ENCODE measurements at places on chromosomes 5 and 9.

- no peaks in the 10 kb centered on the region for H3K27me3 ChIP-seq
- no peak overlapping the region for H3K27ac ChIP-seq
- no peaks in the 10 kb centered on the region for H3K4me1 ChIP-seq
- H3K4me3 ChIP-seq = no peak overlapping the region
These were observed 281.7 kb upstream of the IRX2 start for GRCh38 chr5:3033033-3033755.

DNA sequence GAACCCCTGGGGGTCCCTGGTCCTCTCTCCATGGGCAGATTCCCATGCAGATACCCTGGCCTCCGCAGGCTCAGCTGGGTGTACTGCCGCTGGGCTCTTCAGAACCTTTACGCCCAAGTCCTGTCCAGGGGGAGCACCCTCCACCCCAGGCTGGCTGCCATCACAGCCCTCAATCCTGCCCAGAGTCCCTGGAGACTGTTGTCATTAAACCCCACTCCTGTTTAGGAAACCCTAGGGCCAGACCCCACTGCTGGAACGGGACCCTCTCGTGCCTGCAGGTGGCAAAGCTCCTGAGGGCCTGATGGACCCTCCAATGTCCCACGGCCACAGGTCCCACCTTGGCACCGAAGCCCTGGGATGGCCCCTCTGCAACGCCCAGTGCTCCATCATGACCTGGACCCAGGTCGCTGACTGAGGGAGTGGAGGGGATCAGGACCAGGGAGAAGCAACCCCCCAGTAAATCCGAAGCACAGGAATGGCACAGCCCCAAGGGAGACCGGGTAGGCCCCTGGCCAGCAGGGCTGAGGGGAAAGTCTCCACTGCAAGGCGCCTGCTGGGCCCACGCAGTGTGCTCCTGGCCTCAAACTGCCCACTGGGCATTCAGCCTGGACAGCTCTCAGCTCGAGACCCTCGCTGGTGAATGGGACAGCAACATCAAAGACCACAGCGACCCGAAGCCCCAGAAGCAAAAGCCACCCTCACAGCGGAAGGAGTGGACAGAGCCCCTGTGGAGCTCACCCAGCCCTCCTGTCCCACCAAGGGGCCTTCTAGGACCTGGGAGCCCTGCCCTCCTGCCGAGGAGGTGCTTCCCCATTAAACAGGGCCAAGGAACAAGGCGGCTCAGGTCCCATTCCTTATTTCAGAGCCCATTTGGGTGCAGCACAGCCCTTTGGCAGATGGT is 8.3 kb downstream of the ZDHHC11B start:
- H3K27me3 ChIP-seq = no peaks in the 10 kb centered on the region
- H3K27ac ChIP-seq = no peak overlapping the region
- no peaks in the 10 kb centered on the region for H3K4me1 ChIP-seq

- H3K27ac ChIP-seq = no peak overlapping the region
- no peaks in the 10 kb centered on the region for H3K36me3 ChIP-seq
These were observed 160.1 kb upstream of the CDKN2B start for GRCh38 chr9:22169243-22169642.

DNA sequence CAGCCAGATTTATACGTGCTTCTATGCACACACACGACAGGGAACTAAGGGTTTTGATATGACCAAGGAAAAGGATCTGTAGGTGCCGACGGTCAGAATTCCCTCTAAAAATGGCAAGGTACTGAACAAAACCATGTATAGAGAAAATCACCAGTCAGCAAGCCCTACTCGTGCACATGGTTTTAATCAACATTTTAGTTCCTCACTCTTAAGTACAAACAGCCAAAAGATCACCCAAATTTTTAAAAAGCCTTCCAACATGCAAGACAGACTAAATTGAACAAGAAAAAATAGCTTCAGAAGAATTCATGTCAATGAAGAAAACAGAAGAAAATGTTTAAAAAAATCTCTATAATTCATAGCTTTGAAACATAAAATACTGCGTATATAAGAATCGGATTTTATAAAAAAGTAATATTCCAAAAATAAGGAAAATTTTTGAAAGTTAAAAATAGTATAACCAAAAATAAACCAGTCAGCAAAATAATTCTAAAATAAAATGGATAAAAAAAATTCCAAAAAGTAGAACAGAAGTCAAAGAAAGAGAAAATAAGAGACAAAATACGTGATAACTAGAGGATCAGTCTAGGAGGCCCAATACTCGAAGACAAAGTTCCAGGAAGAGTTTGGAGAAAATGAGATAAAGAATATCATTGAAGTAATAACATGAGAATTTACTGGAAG is 43.0 kb upstream of the KCNV2 start:
- no peaks in the 10 kb centered on the region for H3K36me3 ChIP-seq
- no peaks in the 10 kb centered on the region for H3K4me1 ChIP-seq
- DNase-seq = no peak
- no peak overlapping the region for H3K27ac ChIP-seq
- H3K4me3 ChIP-seq = no peak overlapping the region
- H3K27me3 ChIP-seq = no peaks in the 10 kb centered on the region

GRCh38 chr5:132773601-132774355 is 3.3 kb downstream of the SEPTIN8 start:
- H3K4me1 ChIP-seq = peaks cover 31% of the 10 kb centered on the region
- H3K36me3 ChIP-seq = no peaks in the 10 kb centered on the region
- no peak for DNase-seq
- H3K27ac ChIP-seq = peak overlapping the region; percentile 87
- no peaks in the 10 kb centered on the region for H3K27me3 ChIP-seq

DNA sequence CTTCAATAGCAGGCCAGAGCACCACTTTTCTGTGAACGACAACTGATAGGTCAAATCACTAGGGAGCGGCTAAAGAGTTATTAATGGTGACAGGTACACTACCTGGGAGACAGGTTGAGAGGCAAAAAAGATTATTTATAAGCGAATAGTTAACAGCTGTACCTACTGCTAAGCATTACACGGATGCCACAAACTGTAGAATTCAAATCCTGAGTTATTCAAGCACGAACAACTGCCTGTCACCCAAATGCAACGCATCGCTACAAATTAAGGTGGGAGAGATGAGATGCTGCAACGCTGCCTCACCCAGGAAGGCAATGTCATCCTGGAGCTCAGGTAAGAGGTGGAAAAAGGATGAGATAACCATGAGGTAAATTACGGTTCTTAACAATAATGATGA is 342.9 kb downstream of the BNC2 start:
- H3K27me3 ChIP-seq = no peaks in the 10 kb centered on the region
- H3K27ac ChIP-seq = no peak overlapping the region
- no peaks in the 10 kb centered on the region for H3K36me3 ChIP-seq
- no peak overlapping the region for H3K4me3 ChIP-seq
- no peak for DNase-seq
- no peaks in the 10 kb centered on the region for H3K4me1 ChIP-seq

DNA sequence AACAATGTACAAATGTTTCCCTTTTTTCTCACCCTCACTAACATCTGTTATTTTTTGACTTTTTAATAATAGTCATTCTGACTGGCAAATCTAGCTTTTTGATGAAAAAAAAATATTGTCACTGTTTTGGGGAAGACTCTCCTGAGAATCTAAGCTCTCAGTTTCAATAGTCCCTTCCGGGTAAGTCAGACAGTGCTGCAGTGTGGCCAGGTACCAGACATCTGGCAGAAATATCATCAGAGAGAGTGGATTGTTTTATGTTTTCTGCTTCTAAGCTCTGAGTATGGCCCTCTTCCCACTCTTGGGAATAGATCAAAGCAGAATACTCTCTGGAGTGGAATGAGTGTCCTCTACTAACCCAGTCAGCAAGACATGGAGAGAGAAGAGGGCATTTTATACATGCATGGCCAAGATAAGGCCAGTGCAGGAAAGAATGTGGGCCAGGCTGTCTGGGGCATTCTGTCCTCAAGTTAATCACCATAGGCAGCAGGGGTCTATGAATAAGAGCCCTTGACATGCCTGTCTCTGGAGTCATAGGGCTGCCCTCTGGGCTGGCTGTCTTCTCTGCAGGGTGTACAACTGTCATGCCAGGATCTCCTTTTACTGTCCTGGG is 38.5 kb upstream of the OR2S2 start:
- no peaks in the 10 kb centered on the region for H3K36me3 ChIP-seq
- DNase-seq = no peak
- no peaks in the 10 kb centered on the region for H3K4me1 ChIP-seq
- H3K27ac ChIP-seq = no peak overlapping the region
- no peaks in the 10 kb centered on the region for H3K27me3 ChIP-seq

GRCh38 chr9:131851414-131851813 is 111.5 kb upstream of the RAPGEF1 start:
- H3K27me3 ChIP-seq = no peaks in the 10 kb centered on the region
- H3K36me3 ChIP-seq = no peaks in the 10 kb centered on the region
- H3K4me1 ChIP-seq = no peaks in the 10 kb centered on the region
- DNase-seq = no peak
- H3K27ac ChIP-seq = no peak overlapping the region
- H3K4me3 ChIP-seq = no peak overlapping the region

GRCh38 chr5:172423379-172424110 is 30.8 kb downstream of the SH3PXD2B start:
- H3K4me3 ChIP-seq = no peak overlapping the region
- peaks cover 3% of the 10 kb centered on the region for H3K36me3 ChIP-seq
- peaks cover 6% of the 10 kb centered on the region for H3K4me1 ChIP-seq

DNA sequence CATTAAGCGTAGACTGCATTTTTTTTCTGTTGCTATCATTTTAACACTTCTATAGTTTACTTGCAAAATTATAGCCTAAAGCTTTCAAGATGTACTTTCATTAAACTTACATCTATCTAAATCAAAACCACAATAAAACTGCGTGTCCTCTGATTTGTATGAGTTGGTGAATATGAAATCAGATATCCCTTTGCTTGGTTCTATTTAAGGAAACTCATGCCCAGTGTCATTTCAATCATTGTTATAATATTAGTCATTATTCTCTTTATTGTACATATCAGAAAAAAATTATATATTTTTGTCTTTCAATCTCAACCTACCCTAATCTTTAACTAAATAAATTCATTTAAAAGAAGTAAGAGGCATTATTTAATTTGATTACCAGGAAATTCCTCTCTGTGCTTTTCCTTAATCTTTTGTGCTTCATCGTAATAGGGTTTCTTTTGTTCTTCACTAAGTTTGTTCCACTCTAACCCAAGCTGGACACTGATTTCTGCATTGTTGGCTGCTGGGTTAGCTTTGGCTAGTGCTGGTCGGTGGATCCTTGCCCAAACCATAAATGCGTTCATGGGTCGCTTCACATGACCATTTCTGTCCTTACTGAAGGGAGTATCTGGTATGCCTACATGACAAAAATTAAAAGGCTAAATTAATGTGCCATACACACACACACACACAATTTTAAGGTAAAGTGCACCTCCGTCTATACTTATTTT is 3.8 kb downstream of the SOX30 start:
- H3K27me3 ChIP-seq = no peaks in the 10 kb centered on the region
- no peaks in the 10 kb centered on the region for H3K36me3 ChIP-seq
- no peak for DNase-seq
- H3K4me1 ChIP-seq = no peaks in the 10 kb centered on the region
- no peak overlapping the region for H3K27ac ChIP-seq

- no peak for DNase-seq
- no peaks in the 10 kb centered on the region for H3K27me3 ChIP-seq
- no peak overlapping the region for H3K4me3 ChIP-seq
- peaks cover 26% of the 10 kb centered on the region for H3K4me1 ChIP-seq
These were observed 74.1 kb downstream of the SLC38A9 start for GRCh38 chr5:55638051-55638450.

DNA sequence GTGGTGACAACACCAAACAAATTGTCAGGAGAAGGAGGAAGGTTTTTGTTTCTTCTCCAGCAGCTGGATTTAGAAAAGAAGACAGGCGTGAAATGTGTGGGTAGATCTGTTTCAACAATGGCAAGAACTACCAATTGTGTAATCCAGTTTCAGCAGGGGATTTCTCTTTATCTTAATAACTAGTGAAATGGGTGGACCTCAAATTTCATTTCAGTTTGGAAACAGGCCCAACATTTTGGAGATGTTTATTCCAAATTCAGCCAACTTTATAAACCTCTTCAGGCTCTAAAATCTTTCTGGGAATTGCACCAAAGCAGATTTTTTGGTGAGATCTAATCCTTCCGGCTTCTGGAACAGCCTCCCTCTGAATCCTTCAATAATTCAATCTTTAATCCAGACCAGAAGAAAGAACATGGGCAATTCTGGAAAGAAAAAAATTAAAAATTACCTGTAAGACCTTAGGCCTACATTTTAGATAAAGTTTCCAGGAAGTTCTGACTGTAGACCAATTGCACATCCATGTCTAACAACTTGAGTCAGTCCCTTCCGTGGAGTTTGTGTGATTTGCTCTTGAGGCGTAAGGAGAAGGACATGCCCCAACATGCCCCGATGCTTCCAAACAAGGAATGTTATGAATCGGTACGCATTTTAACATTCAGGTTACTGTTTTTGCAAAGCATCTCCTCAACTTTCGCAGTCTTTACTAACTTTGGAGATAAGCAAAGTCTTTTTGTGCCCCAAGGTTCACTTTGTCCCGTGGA is 423.6 kb downstream of the IRX1 start:
- H3K4me3 ChIP-seq = no peak overlapping the region
- H3K36me3 ChIP-seq = no peaks in the 10 kb centered on the region
- H3K27ac ChIP-seq = peak overlapping the region; percentile 24
- no peaks in the 10 kb centered on the region for H3K27me3 ChIP-seq
- no peak for DNase-seq

- no peak overlapping the region for H3K4me3 ChIP-seq
- no peak for DNase-seq
- H3K27ac ChIP-seq = no peak overlapping the region
- no peaks in the 10 kb centered on the region for H3K4me1 ChIP-seq
These were observed 172.6 kb downstream of the RAPGEF6 start for GRCh38 chr5:131462454-131462853.

DNA sequence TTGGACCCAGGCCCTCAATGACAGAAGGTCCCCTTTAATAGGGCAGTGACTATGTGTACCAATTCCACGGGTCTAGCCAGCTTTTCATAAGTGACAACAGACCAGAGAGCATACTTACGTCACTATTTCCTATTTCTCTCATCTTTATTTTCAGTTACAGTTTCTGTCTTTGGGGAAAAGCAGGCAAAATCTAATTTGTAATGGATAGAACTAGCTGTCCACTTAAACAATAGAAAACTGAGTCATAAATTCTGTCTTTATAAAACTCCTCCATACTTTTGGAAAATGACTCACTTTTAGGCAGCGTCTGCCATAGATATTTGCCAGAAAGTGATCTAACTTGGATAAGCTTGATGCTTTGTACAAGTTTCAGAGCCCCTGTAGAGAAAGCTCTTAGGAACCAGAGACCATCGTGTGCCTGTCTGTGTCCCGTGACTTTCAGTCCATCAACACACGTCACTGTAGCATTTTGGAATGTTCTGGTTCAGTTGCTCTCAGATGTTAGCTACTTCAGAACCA is 101.9 kb downstream of the F2RL2 start:
- no peak overlapping the region for H3K27ac ChIP-seq
- H3K4me1 ChIP-seq = no peaks in the 10 kb centered on the region
- H3K4me3 ChIP-seq = no peak overlapping the region
- no peak for DNase-seq

GRCh38 chr9:121801579-121801978 is 150.1 kb downstream of the DAB2IP start:
- DNase-seq = no peak
- H3K27ac ChIP-seq = no peak overlapping the region
- H3K27me3 ChIP-seq = no peaks in the 10 kb centered on the region
- no peak overlapping the region for H3K4me3 ChIP-seq

- no peaks in the 10 kb centered on the region for H3K36me3 ChIP-seq
- no peak overlapping the region for H3K4me3 ChIP-seq
- H3K4me1 ChIP-seq = no peaks in the 10 kb centered on the region
- H3K27ac ChIP-seq = no peak overlapping the region
- DNase-seq = no peak
These were observed 89.5 kb upstream of the SNCAIP start for GRCh38 chr5:122222580-122222979.

Data from ascending aorta (tissue), 2 donors.